ENCODE measurements at places on chromosomes 13 and 19.
A peak's percentile ranks its signal among the peaks of the same experiment; 100 is the strongest.

- DNase-seq = peak; percentile 98
Observed at GRCh38 chr19:39405958-39406655, 540 bp upstream of the ZFP36 start.

GRCh38 chr19:31761281-31761913 lies 412.2 kb upstream of the TSHZ3 start:
- no peak for DNase-seq

GRCh38 chr13:45439781-45440462 lies 21.7 kb upstream of the SLC25A30 start:
- no peak for DNase-seq

GRCh38 chr19:50556282-50557008 lies 11.8 kb downstream of the LRRC4B start:
- DNase-seq = peak; percentile 71

DNA sequence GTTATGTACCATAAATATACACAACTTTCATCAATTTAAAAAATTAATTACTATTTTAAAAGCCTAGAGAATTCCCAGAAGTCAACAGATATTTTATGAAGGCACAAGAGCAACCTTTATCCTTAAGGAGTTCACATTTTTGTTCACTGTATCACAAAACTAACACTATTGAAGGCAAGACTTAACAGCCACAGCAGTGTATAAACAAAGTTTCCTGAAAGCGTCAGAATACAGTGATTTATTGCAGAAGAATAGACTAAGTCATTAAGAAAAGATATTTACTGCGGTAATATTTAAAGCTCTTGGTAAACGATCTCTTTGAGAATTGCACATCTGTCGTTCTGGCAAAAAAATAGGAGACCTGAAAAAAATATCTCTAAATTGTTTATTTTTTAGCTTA lies 419.3 kb upstream of the NBEA start:
- no peak for DNase-seq

GRCh38 chr19:23378948-23379347 lies 16.3 kb downstream of the ZNF91 start:
- DNase-seq = no peak

GRCh38 chr13:57858376-57858775 lies 226.8 kb downstream of the PCDH17 start:
- no peak for DNase-seq

DNA sequence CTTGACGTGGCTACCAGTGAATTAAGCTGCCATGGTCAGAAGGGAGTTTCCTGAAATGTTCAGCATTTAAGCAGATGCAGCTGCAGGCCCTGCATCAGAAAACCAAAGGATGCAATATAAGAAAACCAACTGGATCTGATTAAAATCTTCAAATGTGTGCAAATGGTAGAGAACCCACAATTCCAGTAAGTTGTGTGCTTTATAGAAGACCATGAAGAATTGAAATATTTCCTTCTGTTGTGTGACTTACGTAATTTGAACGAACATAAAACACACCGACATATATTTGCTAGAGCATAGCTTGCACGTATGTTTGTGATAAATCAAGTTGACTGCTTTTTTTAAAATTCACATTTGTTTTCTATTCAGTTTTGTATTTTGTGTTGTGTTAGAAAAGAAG lies 191.4 kb downstream of the COL4A1 start:
- no peak for DNase-seq

DNA sequence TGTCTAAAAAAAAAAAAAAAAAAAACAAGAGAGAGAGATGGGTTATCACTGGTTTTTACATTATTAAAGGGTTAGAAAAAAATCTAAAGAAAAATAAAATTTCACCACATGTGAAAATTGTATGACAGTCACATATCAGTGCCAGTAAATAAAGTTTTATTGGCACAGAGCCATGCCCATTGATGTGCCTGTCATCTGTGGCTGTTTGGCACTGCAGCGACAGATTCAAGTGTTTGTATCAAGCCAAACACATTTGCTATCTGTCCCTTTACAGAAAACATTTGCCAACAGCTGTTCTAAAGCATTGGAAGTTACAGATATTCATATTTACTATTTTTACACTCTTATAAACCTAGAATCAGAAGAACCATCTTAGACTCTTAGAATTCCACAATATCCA lies 16.3 kb downstream of the FCHO1 start:
- no peak for DNase-seq

DNA sequence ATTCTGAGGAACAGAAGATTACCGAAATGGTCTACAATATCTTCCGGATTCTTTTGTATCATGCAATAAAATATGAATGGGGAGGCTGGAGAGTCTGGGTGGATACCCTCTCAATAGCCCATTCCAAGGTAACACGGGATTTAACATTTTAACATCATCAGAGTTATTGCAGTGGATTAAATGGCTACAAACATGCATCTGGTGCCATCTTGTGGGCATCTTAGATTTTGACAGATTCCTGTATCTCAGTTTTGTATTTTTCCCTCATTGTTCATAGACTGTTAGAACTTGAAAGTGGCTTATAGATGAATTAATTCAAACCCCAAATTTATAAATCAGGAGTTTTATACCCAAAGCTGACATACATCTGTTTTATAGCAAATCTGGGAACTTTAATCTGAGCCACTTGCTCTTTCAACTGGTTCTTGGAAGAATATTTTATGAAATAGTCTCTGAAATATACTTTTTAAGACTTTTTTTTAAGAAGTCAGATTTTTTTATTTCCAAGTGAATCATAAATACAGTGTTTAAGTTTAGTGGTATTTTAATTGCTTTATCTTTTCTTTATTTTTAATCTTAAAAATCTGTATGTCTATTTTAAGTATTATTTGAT lies 215.2 kb downstream of the NBEA start:
- DNase-seq = peak; percentile 24

- no peak for DNase-seq
Observed at GRCh38 chr13:99075268-99076191, 97.7 kb upstream of the DOCK9 start.

GRCh38 chr13:59416561-59416960 lies 747.2 kb downstream of the DIAPH3 start:
- DNase-seq = no peak

DNA sequence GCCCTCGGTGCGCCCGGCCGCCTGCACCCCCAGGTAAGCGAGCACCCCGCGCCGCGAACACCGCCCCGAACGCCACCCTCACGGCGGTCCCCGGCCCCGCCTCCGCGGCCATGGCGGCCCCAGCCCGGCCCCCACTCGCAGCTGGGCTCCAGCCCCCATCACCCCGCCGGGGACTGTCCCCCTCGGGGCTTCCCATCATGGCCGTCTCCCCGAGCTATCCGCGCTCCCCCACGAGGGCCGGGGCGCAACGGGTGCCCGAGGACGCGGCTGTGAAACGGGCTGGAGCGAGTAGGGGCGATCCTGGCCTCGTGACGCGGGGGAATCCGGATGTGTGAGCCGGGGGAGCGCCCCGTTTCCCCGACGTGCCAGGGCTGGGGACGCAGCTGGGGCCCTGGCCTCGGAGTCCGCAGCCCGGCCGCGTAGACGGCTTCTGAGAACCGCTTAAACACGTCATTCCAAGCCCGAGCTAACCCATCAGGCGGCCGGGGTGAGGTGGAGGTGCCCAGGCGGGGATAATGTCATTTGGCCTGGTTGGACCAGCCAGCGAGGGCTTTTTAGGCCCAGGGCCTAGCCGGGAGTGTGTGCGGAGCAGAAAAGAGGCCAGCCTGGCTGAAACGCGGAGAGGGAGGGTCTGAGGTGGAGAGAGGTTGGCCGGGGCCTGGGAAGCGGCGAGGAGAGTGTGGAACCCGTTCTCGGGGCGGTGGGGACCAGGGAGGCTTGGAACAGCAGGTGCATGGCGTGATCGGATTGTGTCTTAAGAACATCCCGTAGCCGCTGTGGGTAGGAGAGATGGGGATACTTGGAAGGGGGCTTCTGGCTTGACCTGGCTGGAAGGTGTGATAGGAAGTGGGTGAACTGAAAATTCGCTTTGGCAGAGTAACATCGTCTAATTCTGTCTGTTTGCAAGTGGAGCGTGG lies 550 bp downstream of the CERS4 start:
- DNase-seq = no peak
